Ammon's horn (tissue), 1 donor: ENCODE measurements at places on chromosomes 7 and 10.

DNA sequence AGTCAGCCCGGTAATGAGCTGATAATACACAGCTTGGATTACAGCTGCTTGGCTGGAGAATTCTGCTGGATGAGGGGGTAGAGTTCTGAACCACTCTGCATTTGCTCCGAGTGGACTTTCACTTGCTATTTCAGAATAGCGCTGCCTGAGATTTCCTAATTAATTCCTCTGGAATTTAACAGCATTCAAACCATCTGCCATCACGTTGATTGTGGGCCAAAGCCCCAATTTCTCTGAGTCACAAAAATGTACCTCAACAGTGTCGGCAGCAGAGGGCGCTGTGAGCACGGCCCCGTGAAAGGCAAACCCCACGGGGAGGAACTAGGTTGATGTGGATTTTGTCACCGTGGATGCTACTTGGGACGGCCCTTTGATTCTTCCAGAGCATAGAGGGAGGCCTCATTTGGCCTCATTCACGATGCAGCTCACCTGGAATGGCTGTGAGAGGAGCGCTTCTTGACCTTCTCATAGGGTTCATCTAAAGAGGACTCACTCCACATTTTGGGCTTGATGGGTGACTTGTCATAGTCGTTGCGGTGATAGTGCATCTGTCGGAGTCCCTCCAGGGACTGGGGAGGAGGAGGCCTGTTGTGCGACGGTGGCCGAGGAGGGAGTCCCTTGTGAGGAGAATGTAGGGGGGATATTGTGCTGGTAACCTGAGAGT is 73.3 kb downstream of the PRPF18 start:
- peak; percentile 84 for DNase-seq

GRCh38 chr10:129784891-129785290 is 179.2 kb downstream of the EBF3 start:
- DNase-seq = no peak

DNA sequence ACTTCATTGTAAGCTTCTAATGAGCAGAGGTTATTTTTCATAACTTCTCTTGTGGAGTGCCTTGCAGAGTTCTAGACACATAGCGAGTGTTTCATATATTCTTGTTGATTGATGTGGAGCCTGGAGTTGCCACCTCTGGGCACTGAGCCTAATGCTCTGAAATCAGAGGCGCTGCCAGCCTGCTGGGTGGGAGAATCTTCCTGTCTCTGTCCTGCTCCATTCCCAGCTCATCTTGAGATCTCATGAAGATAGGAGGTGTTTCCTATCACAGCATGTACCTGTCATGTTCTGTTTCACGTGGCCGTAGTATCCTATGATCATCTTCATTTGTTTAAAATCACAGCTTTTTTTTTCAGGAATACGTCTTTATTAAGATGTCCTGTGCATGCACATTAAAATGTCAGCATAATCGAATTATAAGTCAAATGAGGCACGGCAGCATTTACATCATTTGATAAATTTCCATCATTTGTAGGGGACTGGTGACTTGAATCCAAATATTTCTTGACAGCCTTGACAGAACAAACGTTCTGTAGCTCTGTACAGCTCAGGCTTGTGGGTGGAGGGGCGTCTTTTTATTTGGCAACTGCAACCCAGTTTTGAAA is 393.0 kb downstream of the PHTF2 start:
- DNase-seq = no peak

DNA sequence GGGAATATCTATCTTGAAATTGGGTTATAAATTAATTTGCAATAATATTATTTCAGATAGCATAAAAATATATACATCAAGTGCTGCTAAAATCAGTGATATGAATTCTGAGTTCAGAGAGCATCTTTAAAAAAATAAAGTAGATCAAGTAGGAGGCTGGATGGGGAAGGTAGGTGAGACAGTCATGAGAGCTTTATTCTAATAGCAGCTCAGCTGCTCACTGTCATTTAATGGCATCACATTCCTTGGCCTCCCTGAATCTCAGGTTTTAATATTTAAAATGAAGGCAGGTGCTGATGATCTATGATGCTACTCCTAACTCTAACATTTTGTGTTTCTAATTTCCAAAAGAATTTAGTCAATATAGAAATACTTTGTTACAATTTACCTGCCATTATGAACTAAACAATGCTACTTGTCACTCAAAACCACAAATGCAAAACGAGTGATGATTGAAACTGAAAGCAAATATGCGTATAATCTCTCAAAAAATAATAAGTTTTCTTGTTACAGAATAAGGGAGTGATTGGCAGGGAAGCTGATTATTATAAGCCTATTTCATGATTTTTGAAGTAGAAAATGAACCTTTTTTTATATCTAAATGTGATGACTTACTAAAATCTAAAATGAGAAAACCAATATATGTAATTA is 147.6 kb upstream of the CSTF2T start:
- DNase-seq = no peak

- peak; percentile 44 for DNase-seq
These were observed 246.1 kb downstream of the REEP3 start for GRCh38 chr10:63767138-63767801.

DNA sequence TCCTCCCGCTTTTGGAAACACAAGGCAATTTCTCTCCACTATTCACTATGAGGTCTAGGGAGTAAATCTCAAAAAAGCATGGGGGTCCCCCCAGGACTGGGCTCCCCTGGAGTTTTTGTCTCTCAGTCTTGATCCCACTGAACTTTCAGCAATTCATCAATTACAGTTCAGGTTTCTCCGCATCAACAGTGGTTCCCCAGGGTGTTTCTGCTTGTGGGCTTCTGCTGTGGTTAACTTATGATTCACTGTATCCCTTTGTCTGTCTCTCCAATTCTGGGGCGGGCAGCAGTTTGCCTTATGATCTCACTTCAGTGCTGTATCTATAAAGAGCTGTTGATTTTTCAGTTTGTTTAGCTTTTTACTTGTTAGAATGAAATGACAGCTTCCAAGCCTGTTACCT is 142.6 kb upstream of the CDC14C start:
- DNase-seq = no peak

DNA sequence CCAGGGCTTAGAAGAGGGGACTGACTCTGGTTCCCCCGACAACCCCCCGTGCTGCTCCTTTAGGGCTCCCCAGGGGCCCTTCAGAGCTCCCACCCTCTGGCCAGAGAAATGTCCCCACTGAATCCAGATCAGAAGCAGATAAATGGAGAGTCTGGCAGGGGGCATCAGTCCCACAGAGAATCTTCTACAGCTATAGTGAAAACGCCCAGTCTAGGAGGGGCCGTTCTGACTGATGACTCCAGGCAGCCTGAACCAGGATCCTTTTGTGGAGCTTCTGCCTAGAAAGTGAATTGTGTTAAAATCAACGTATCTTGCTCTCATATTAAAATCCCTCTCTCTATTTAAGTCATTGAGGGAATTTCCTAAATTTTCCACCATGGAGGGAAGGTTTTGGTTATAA is 471.4 kb downstream of the LRMDA start:
- DNase-seq = no peak
